Stimulated activated CD8-positive, alpha-beta memory T cell treated with anti-CD3 and anti-CD28 coated beads, Interleukin-4, amount 100 ng/mL, for 4 hours (primary cell): ENCODE measurements at places on chromosomes 12 and 14.

DNA sequence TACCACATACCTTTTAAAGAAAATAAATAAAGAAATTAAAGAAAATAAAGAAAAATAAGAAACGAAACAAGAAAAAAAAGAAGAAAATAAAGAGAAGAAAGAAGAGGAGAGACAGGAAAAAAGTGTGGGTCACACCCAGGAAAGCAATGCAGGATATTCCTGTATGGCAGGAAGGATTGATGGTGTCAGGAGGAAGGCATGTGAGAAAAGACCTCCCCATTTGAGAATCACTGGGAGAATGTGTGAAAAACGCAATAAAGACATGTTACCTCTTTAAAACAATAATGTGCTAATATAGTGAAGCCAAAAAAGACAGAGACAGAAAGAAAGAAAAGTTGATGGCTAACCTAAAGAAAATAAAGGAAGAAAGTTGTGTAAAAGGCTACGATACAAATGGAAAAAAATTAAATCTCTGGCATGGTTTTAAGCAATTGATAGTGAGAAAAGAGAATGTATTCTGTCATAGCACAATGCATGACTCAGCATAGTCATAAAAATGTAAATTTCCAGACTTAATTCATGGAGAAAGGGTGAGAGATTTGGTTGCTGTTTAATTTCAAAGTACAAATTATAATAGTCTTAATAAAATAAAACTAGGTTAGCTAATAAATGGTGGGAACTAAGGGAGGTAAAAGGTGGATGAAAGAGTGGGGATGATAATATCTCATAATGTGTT is 24.3 kb upstream of the FOXG1 start:
- DNase-seq = no peak

DNA sequence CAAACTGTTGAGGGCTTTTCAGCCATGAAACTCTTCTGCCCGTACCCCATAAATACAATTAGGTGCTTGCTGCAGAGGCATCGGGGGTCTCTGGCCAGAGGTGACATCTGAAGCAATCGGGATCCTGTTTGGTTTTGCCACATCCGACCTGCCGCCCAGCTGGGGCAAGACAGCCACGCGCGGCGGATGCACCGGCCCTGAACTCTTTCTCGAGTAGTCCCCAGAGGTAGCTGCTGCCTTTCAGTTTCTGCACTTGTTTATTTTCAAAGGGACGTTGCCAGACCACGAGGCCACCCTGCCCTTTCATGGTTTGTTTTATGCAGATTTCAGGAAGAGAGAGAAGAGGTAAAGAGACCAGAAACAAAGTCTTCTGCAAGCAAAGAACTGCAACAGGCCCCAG is 10.6 kb upstream of the MLXIP start:
- no peak for DNase-seq

DNA sequence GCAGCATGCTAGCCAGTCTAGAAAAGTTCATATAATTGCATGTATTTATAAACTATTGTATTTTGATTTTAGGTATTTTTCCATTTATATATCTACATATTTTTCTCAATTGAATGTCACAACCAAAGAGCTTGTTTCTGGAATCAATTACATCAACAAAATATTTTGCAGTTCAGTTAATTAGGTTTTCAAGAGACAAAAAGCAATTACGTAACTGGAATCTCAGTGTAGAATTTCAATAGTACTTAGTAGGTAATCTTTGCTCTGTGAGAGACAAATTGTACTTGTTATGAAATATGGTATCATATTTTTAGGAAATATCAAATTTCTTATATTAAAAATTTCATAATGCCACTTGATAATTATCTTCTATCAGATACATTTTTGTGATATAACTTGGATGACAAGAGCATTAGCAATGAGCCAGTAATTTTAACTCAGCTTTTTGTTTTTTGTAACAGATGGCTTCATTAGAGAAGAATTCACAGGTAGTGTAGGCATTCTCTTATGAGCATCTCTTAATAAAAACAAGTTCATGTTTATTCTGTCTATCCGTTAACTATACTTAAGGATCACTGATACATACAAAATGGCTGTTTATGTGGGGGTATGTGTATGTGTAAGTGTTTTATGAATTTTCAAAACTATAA is 774.7 kb downstream of the C12orf50 start:
- DNase-seq = no peak

DNA sequence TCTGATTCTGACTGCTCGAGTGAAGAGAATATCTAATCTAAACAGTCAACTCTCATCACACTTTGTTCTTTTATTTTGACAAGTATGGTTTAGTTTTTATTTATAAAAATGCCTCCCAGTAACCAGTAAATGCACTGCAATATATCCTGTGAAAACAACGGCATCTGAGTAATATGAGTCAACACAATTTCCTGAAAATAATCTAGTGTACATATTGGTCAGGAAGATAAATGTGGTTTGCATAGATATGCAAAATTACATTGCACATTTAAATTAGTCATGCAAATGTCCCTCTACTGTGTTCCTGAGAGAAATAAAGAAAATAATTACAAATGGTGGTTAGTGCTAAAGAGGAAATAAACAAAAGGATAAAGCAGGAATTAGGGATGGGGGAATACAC is 1190.7 kb upstream of the SEL1L start:
- no peak for DNase-seq

DNA sequence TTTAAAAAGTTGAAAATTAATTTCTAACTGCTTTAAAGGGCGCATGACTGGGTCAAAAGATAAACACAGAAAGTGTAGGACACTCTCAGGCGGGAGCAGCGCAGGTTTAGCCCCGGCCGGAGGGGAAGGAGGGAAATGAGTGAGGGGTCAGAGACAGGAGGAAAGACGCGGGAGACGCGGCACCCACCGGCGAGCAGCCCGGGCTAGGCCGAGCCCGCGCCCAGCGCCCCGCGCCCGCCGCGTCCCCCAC is 591 bp downstream of the GXYLT1 start:
- no peak for DNase-seq

- no peak for DNase-seq
Observed at GRCh38 chr12:89501793-89502192, 22.8 kb downstream of the GALNT4 start.

DNA sequence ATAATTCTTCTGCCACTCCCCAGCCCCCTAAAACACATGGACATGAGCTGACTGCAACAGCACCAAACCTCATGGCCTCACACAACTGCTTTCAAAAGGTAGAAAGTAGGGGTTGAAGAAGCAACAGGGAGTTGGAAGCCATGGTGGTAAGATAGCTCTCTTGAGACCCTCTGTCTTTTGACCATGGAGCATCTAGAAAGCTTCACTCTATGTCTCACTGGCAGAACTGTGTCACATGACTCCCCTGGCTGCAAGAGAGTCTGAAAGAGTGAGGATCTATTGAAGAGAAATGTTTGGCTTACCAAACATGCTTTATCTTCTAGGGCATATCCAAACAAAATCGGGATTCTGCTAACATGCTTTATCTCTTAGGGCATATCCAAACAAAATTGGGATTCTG is 142.9 kb upstream of the WSCD2 start:
- no peak for DNase-seq

- no peak for DNase-seq
Observed at GRCh38 chr14:56996721-56997399, 186.6 kb upstream of the OTX2 start.

- DNase-seq = no peak
Observed at GRCh38 chr14:34015383-34015782, 64.5 kb upstream of the EGLN3 start.

DNA sequence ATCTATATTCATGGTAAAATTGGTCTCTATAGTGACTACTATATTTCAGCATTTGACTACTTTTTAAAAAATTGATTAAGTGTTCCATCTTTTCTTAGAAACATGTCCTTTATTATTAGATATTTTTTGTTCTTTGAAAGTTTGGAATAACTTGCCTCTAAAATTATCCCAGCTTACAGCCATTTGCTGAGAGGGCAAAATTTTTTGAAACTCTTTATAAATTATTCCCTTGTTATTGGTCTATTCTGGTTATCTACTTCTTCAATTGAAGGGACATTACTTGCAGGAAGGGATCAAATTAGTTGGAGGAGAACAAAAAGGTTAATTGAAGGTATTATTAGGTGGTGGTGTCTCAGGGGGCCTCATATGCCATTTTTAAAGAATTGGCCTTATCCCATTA is 184.1 kb downstream of the TTC6 start:
- no peak for DNase-seq

DNA sequence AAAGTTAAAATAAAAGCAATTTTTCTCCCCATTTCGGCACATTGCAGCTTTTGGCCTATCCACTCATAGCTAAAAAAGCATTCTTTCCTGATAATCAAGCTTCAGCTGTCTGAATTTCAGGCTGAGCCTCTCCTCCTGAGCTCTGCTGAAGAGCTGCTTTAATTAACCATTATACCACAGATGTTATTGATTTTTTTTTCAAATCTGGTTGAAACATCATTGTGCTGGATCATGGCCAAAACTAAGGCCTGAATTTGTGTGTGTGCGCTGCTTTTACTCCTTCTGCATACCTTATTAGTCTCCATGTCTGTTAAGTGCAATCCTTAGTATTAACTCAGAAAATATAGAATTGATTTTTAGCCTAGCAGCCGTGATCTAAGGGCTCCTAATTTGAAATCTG is 52.3 kb downstream of the MBIP start:
- DNase-seq = no peak

GRCh38 chr14:31167032-31167431 is 40.6 kb downstream of the HECTD1 start:
- DNase-seq = no peak

- DNase-seq = no peak
Observed at GRCh38 chr12:4270831-4271716, 2.5 kb upstream of the CCND2 start.

GRCh38 chr14:101604228-101604934 is 43.1 kb downstream of the DIO3 start:
- no peak for DNase-seq

GRCh38 chr12:107014055-107014454 is 27.1 kb upstream of the MTERF2 start:
- DNase-seq = no peak

DNA sequence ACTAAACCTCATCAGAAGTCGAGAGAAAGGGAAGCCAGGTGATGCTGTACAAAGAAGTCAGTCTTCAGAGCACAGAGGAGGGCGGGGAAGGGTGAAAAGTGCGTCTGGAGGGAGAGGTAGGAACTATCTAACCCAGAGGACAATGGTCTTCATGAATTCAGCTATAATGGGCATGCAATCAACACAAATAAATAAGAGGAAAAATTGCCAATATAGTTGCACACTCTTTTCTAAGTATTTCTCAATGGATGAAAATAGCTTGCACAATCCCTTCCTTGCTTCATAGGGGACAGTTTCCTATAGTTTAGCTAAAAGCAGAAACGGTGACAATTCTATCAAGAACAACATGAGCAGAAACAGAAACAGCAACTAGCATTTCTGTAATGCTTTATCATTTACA is 931.2 kb downstream of the AACS start:
- DNase-seq = no peak

DNA sequence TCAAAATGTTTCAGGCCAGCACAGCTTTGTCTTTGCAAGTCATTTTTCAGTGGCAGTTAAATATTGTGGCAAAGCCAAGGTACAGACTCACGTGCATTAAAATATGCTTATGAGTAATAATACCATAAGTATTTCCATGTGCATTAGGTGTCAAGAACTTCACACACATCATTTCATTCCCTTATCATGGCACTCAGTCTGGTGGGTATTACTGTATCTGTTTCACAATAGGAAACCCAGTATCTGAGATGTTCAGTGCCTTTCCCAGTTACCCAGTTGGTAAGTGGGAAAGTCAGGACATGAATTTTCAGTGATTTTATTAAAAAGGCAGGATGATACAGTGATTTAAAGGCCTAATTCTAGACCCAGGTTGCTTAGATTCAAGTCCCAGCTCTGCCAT is 52.9 kb downstream of the IFNG start:
- DNase-seq = no peak

DNA sequence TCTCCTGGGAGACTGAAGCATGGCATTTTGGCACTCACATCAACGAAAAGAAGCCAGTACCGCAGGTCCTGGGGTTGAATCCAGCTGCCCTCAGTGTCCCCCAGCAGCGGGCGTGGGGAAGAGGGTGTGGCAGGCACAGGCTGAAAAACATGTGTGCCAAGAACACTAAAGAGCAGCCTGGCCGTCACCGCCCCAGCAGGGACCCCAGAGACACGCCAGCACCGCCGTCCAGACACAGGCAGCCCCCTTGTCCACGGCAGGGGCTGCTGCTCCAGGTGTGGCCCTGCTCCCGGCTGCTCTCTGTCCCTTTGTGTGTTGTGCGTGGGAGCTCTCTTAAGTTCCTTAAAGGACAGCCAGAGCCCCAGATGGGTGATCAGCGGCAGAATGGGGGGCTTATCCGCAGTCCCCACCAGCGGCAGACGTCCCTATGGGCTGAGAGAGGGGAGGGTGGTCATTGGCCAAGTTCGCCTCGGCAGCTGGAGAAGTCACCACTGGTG is 556 bp downstream of the PHETA1 start:
- no peak for DNase-seq

GRCh38 chr12:52867642-52868041 is 18.8 kb upstream of the KRT78 start:
- no peak for DNase-seq

- no peak for DNase-seq
Observed at GRCh38 chr12:2633825-2634200, 161.0 kb upstream of the FKBP4 start.

DNA sequence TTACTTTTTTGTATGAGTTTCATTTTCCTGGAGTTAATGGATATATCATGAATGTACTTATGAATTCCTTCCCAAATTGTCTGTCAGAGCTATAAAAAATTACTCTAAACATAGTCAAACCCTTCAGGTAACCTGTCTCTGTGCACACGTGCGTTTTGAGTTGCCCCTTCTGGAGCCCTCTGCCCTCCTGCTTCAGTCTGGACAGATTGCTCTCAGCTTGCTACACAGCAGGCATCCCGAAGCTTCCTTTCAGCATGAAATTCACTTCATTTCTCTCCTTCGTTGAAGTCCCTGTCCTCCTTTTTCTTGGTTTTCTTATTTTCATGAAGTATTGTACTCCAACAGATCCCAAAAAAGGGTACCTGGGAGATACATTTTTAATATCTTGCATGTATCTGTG is 47.3 kb downstream of the FNTB start:
- no peak for DNase-seq

DNA sequence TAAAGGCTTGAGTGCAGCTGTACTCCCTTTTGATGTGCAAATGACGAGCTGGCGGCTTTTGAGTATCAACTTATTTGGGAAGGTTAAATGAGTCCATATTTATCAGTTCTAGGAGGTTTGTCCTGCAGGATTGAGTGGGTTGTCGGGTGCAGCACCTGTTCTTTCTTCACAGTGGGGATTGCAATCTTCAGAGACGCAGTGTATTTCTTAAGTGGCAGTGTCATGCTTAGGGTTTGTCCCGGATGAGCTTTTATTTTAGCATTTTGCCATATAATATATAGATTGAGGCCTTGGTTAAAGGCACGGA is 1.2 kb downstream of the FUT8 start:
- DNase-seq = no peak
